ENCODE measurements at places on chromosomes 12 and 14.

- DNase-seq, result no peak
These were observed 40.0 kb upstream of the PNMA1 start for GRCh38 chr14:73753887-73754795.

- no peak for DNase-seq
These were observed 122.0 kb downstream of the RAD51B start for GRCh38 chr14:67941456-67942018.

GRCh38 chr12:90940872-90941499 is 14.0 kb downstream of the CCER1 start:
- DNase-seq, result no peak

DNA sequence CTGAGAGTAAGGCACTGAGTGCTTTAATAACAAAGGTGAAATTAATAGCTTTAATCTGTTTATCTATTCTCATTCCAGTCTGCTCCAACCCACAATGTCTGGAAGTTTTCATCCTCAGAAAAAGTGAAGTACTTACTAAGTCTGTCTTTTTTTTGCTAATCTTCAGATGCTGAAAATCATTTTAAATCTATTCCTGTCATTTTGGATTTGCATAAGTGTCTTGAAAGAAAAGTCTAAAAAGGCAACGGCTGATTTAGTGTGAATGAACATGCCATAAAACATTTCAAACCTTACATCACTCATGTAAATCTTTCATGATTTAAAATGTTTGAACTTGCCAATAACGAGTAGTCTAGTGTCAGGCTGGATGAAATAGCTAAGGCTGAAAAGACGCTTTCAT is 685.6 kb downstream of the RPS29 start:
- no peak for DNase-seq
